NCI-H2081 (cell line): ENCODE measurements at places on chromosomes 2 and 18.

DNA sequence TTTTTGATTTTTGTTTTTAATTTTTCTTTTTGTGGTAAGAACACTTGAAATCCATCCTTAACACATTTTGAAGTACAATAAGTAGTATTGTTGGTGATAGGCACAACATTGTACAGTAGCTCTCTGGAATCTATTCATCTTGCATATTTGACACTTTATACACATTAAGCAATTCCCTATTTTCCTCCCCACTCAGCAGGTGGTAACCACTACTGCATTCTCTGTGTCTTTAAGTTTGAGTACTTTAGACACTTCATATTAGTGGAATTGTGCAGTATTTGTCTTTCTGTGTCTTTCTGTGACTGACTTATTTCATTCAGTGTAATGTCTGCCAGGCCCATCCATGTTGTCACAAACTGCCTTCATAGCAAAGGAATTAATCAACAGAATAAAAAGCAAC, 471.7 kb upstream of the CDH20 start:
- no peak for DNase-seq

GRCh38 chr2:26401739-26402541, at the start of gene DRC1:
TSS of gene DRC1 (plus strand) at chr2:26401920. CDS start at chr2:26401990, 70 bp downstream.
- peak; percentile 54 for DNase-seq

DNA sequence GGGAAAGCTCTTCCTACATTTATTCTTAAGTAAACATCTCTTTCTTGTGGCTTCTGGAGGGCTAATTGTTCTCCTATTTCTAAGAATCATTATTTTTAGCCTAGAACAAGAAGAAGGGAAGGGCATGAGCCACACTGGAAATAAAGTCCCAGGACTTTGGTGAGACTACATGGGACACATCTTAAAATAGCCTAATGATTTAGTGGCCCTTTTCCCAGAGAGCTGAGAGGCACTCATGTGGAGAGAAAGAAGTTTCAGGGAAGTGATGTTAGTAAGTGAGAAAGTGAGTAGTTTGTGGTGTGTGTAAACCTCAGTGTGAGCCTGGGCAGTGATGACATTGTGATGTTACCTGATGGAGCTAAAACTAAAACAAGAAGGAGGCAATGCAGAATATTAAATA, 14.6 kb downstream of the ITGA4 start:
- DNase-seq, result no peak

- no peak for DNase-seq
These were observed 69.5 kb upstream of the ZSWIM2 start for GRCh38 chr2:186918495-186918894.

DNA sequence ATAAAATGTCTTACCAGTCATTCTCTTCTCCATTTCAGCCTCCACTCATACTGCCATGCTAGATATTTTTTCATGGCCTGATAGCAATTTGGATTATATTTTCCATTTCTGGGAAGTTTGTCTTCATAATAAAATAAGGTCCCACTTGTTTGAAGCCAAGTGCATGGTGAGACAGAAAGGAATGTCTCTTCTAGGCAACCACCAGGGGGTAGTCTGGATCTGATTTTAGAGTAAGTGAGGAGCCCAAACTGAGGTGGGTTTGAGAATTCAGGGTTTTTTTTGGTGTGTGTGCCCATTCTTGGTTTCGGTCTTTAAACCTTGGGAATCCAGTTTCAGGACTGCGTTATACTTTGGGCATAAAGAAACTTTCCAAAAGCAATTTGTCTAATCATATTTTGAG, 315.5 kb downstream of the RPRM start:
- peak; percentile 67 for DNase-seq

DNA sequence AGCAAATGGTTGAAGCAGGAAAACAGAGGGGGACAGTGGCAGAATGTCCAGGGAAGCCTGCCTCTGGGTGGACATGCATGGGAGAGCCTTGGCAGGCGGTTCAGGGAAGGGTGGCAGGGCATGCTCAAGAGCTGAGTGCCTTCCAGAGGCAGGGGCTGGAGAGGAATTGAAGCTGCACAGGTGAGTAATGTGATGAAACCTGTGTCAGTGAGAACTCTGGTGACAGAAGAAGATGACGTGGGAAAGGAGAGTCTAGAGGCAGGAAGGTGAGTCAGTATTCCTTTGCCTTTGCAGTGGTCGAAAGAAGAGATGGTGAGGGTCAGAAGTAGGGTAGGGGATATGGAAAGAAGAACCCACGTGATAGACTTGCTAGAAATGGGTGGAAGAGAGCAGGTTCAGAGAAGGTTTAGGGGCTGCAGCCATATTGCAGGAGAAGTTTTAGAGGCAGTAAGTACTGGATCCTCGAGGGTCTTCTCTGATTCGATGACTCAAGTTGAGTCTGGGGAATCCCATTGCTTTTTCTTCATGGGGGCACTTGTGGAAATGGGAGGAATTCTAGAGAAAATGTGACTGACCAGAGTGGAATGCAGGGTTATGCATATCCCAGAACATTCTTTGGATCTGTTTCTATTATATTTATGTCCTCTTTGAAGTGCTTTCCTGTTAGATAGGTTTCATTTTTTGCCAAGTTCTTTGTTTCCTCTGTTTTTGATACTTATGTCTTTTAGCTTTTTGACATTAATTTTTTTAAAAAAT, 37.4 kb downstream of the TMEM87B start:
- DNase-seq, result no peak

- no peak for DNase-seq
These were observed 141.0 kb downstream of the RPIA start for GRCh38 chr2:88832311-88832991.

DNA sequence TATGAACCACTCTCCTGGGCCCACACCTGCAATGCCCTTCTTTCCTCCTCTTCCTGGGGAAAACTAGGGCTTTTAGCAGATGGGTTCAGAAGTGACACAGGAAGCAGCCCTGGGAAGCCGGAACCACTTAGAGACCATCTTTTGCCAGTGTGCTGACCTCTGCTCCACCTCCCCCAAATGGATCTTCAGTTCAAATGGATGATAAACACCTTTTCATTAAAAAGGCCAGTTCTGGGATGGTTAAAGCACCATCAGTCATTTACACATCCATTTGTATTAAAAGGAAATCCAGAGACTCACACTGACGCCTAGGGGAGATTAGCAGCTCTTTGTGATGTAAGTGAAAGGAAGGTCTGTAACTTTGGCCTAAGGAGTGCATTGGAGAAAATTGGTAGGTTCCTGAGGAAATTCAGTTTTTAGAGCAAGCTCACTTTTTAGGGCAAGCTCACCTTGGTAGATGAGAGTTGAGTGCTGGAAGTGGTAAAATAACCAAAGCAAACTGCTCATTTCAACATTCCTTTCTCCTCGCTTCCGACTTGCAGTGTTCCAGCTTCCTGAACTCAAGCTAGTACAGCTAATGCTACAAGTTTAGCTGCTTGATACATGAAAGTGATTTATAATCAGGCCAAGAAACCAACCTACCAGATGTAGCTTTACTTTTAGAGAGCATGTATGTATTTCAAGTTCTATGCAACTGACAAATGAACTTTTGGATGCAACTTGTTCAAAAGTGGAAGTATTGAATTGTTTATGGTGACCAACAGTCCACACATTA, 47.7 kb downstream of the ACTR2 start:
- DNase-seq, result no peak

- no peak for DNase-seq
These were observed 247.4 kb downstream of the XIRP2 start for GRCh38 chr2:167135706-167136105.

DNA sequence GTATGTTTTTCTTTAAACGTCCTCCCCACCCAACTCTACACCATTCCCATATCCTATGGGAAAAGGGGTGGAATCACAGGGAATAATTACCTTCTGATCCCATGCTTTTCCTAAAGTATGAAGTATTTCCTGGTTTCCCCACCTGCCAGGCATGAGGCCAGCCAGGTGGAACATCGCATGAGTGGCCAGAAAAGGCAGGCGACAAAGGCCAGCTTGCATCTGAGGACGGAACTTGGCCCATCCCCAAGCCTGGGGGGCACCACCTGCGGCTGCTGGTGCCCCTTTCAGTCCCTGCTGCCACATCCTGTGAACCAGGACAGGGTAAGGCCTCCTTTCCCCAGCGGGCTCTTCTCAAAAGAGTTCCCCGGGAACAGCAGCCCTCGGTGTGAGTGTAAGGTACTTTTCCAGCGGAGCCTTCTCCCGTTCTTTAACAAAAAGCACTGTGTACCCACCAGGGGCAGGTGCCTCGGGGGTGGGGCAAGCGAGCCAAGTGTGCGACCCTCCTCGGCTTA, 1.2 kb upstream of the ERFE start:
- DNase-seq, result no peak
